ENCODE measurements at places on chromosomes 1 and 21.
A peak's percentile ranks its signal among the peaks of the same experiment; 100 is the strongest.

GRCh38 chr1:17596186-17596585 lies 56.7 kb downstream of the ARHGEF10L start:
- DNase-seq: no peak

DNA sequence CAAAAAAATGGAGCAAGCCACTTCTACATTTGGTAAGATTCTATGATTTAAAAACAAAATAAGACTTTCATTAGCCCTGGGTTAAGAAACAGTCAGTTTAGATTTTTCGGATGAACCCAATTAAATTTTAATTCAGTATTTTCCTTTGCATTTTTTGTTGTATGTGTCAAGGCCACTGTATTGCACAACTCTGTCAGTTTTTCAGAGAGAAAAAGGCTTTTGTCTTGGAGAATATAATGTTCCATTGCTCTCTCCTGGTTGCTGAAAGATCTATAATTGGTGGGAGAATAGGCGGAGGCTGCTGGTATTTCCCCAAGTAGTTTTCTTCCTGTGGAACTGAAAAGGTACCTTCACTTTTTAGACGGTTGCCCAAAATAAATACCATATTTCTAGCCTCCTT lies 84.6 kb downstream of the NEGR1 start:
- no peak for DNase-seq

- DNase-seq: peak; percentile 65
Observed at GRCh38 chr1:116737020-116737854, 17.0 kb upstream of the CD2 start.

DNA sequence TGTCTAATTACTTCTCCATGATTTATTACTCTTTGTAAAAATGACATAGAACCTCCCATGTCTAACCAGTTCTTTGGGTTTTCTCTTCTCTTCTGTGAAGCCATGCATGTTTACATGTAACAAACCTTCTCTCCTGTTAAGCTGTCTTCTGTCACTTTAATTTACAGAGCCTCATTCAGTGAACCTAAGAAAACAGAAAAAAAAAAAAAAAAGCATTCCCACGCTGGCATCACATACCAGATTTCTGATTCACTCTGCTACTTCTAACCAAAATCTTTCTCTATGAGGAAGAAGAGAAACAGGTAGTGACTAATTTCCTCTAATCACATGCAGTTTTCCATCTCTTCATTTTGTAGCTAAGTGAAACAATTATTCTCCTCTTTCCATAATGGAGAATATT lies 141.4 kb upstream of the CXADR start:
- peak; percentile 75 for DNase-seq

GRCh38 chr1:164695956-164696665 lies 137.1 kb downstream of the PBX1 start:
- peak; percentile 8 for DNase-seq

DNA sequence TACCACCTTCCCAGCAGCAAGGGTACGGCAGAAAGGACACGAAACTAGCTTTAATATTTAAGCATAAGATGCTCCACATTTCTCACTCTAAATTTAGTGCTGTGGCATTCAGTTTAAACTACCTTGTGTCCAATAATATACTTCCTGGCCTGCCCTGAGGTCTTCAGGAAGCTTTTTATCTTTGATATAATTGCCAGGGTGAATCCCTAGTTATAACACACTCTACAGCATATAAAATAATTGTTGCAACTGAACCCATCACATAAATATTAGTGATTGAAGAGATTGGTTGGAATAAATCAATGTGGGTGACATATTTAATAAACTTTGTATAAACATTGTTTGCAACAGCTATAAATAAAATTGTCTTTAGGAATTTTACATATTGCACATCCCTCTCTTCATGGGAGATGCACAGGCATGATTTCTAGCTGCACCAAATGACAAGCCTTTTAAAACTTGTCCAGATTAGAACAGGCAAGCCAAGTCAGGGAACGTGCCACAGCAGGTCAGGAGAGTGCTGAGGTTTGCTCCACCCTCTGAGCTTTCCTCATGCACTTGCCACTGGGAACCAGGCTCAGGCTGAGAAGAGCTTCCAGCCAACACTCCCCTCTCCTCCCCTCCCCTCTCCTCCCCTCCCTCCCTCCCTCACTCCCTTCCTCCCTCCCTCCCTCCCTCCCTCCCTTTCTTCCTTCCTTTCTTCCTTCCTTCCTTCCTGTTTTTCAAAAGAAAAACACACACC lies 623.2 kb upstream of the PKN2 start:
- no peak for DNase-seq

DNA sequence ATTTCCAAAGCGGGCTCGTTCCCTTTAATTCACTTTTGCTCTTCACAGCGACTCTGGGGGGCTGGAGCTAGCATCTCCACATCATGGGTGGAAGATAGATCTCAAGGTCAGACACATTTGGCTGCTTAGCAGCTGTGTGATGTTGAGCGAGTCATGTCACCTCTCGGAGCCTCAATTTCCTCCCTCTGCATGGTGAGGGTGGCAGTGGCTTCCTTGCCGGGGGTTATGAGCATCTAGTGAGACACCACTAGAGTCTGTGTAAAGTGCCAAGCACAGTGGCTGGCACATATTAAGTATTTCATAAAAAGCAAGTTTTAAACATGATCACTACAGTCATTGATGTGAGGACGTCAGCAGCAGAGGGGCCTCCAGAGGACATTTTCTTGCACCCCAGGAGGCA lies 16.9 kb upstream of the ECE1 start:
- no peak for DNase-seq

GRCh38 chr1:52296345-52296744 lies 69.7 kb downstream of the CC2D1B start:
- DNase-seq: peak; percentile 65

- no peak for DNase-seq
Observed at GRCh38 chr1:32470991-32471694, 6.3 kb downstream of the ZBTB8B start.

DNA sequence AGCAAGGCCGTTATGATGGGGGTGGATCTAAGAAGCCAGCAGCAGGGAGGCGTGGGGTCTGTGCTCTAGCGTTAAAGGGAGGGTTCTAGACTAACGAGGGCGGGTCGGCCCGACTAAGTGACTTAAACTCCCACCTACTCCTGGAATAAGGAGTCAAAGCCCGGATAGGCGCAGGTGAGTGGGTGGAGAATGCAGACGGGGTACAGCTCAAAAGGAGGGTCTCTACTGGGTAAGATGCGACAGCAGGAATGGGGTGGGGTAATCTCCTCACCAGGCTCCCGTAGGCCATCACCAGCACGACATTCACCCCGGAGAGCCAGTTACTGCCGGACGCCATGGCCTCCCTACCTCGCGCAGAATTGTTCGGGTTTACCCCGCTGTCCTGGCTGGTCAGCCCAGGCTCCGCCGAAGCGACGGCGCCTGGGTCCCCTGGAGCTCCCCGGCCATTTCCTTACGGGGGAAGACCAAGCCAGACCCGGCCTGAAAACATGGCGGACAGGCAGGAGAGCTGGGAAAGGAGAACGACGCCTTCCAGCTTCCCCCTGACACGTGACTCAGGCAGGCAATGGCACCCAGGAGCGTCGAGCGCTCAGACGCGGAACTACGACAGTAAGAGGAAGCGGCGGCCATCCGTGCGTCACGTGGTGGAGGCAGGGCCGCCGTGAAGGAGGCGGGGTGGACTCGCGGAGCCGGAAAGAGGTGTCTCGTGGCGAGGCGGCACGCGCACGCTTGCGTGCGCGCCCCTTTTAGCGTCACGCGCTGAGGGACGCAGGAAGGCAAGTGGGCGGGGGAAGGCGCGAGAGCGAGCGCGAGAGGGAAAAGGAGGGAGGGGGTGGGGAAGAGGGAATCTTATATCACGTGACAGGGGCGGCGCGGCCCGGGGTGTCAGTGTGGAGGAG lies at the start of gene UBAP2L:
TSS of gene UBAP2L (plus strand) at position 885 of the 899 bp plus-strand sequence. CDS start 4,169 bp downstream, outside the sequence.
- peak; percentile 100 for DNase-seq

DNA sequence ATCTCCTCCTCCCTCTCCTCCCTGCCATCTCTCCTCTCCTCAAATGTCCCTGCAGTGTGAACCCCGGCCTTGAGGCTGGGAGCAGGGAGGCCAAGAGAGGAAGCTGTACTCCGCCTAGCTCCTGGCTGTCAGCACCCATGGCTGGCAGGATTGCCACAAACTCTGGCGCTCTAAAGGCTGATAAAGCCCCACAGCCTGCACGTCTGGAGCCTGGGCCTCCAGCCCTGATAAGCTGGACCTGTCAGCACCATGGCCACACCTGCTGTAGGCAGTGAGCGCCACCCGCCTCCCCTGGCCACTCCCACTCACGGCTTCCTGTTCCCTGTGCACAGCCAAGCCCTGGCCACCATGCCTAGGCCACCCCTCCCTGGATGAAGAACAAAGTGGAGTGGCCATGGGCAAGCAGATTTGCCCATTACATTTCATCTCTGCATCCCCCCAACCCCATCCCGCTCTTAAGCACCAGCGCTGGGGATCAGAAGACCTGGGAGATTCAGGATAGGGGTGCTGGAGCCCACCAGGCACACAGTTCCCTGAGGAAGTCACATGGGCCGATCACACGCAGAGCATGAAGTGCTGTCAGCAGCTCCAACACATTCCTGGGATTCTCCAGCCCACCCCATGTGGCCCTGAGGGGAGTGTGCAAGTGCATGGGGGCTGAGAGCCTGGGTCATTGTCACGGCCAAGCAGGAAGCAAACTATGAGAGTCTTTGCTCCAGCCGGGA lies 24.2 kb upstream of the NPPB start:
- no peak for DNase-seq

- DNase-seq: no peak
Observed at GRCh38 chr1:65359888-65360287, 50.5 kb downstream of the DNAJC6 start.

DNA sequence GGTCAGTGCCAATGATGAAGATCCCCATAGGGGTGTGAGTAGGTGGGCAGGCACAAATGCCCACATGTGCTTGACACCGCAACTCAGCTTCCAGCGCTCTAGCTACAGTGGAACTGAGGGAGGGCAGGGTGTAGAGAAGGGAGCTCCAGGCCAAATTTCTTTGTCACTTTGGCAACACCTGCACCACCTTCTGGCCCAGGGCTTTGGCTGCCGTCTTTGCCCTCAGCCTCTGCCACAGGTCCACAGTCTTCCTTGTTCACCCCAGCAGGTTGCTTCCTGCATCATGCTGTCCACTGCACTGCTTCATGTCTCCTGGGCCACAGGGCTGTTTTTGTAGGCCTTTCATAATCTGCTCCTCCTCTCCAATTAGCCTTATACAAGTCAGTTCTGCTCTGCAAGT lies 20.4 kb upstream of the FMOD start:
- no peak for DNase-seq

- no peak for DNase-seq
Observed at GRCh38 chr1:221989741-221990140, 247.9 kb upstream of the DUSP10 start.

DNA sequence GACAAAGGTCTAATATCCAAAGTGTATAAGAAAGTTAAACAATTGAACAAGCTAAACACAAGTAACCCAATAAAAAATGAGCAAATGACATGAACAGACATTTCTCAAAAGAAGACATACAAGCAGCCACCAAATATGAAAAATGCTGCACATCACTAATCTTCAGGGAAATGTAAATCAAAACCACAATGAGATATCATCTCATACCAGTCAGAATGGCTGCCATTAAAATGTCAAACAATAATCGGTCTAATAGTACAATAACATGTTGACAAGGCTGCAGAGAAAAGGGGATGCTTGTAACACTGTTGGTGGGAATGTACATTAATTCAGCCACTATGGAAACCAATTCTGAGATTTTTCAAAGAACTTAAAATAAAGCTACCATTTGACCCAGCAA lies 264.1 kb downstream of the AKT3 start:
- no peak for DNase-seq

GRCh38 chr21:45811136-45811535 lies 167.6 kb downstream of the PCBP3 start:
- no peak for DNase-seq

DNA sequence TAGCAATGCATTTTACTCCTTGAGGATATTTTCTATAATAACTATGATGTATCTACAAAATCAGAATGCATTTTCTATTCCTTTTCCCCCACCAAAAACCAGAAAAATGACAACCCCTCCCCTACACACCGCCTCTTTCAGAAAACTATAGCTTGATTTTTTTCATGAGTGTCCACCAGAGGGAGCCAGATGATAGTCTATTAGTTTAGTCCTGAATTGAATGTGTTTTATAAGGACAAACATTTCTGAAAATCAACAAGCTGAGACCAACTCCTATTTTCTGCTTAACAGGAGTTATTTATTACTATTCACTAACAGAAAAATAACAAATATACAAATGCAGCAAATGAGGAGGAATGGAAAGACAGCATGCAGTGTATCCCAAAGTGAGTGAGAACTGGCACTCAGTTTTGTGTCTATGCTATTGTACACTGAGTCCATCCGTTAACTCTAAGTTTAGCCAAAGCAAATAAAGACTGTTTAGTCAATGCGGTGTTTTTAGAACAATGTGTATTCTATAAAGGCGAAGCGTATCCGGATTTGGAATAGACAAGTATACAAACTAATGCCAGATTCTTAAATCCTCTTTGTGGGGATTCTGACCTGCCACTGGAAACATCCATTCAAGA lies 182.6 kb downstream of the VAV3 start:
- DNase-seq: peak; percentile 69

DNA sequence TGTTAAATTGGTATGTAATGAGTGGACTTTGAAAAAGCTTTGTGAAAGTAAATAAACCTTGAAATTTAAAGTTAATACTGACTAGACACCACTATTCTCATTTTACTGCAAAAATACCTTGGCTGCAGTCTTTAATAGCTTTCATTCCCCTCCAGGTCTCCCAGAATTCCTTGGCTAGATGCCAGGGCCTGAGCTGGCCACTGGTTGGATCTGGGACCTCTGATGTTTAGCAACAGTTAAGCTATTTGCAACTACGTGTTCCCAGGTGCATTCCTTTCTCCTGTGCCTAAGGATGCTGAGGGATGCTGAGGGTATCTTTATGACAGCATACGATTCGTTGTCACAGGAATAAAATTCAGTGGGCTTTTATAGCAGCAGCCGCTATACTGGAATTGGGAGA lies 938.7 kb downstream of the TTLL7 start:
- no peak for DNase-seq

DNA sequence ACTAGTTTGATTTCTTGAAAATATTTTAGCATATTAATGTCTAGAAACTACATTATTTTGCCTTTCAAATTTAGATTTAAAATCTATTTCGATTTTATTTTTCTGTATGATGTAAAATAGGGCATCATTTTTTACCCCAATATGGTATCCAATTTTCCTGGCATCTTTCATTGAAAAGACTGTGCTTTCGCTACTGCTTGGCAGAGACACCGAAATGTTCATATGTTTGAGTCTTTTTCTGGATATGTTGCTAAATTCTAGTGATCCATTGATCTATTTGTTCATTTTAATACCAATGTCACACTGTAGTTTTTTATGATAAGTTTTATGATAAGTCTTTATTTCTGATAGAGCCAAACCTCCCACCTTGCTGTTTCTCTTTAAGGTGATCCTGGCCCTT lies 24.3 kb downstream of the ST6GALNAC3 start:
- DNase-seq: no peak

GRCh38 chr1:206636671-206637070 lies 1.3 kb downstream of the DYRK3 start:
- DNase-seq: no peak

DNA sequence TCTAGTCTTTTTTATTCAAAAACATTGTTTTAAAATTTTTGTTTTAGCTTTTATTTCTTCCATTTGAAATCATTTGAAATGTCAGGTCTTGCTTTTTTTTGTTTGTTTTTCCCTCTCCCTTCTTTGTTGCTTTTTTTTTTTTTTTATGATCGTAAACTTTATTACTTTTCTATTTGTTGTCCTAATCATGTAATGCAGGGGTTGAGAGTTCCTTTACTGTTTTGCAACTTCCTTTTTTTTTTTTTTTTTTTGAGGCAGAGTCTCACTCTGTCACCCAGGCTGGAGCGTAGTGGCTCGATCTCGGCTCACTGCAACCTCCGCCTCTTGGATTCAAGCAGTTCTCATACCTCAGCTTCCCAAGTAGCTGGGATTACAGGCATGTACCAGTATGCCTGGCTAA lies 24.8 kb downstream of the IVNS1ABP start:
- no peak for DNase-seq

GRCh38 chr1:222641269-222641948 lies 23.5 kb downstream of the MIA3 start:
- DNase-seq: no peak
